Esophagus squamous epithelium (tissue), 5 donors: ENCODE measurements at places on chromosomes 5 and 9.

DNA sequence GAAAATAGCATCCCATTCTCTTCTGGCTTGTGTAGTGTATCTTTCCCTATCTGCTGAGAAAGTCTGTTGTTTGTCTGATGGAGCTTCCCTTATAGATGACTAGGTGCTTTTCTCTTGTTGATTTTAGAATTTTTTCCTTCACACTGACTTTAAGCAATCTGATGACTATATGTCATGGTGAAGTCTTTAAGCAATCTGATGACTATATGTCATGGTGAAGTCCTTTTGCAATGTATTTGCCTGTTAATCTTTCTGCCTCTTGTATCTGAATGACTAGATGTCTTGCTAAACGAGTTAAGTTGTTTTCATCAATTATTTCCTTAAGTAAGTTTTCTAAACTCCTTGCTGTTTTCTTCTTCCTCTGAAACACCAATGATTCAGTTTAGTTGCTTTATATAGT, 80.5 kb downstream of the RNF130 start:
- no peak for DNase-seq

- DNase-seq, result no peak
These were observed 16.1 kb upstream of the LNPEP start for GRCh38 chr5:96919754-96920197.

GRCh38 chr9:78954286-78954685, 617.5 kb upstream of the TLE4 start:
- no peak for DNase-seq

DNA sequence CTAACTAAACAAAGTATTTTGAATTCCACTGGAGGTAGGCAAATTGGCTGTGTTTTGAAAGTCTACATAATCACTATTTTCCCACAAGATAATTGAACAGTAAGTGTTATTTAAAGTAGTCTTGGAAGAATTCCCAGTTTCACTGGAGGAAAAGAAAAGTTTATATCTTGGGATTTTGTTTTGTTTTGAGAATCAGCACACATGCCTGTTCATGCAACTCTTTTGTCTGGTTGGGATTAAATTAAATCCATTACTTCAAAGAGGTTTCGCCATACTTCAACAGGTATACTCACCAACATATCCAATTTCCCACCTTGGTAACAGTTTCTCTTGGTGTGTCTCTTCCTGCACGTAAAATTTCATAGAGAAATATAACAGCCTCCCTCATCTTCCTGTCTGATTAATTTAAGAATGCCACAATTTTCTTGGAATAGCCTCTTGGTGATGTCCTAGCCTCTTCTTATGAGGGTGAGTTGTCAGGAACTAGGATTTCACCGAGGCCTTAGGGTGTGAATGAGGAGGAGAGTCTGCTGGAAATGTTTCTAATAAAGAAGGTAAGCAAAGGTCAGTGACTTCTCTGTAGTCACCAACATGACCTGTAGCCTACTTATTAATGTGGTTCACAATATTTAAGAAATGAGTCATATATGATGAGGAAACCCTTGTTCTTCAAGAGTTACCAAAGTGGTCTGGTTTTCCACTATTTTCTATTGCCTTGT, 48.1 kb downstream of the ITGA2 start:
- DNase-seq, result no peak

DNA sequence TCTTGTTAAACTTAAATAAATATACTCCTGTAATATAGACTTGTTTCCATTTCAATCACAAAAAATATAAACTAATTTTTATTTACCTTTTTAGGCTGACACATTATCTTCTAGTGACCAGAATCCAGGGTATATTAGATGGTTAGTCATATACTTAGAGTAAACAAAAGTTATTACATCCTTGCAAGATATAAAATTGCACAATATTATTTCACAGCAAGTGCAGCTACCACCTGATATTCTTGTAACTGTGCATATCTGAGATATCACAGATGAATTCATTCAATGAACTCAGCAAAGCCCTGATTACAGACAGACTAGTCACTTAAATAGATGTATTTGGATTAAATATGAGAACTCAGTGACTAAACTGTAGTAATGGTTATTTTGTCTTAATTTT, 25.6 kb upstream of the ARRDC3 start:
- DNase-seq, result no peak
